ENCODE measurements at places on chromosomes 6 and 20.
A peak's percentile ranks its signal among the peaks of the same experiment; 100 is the strongest.

DNA sequence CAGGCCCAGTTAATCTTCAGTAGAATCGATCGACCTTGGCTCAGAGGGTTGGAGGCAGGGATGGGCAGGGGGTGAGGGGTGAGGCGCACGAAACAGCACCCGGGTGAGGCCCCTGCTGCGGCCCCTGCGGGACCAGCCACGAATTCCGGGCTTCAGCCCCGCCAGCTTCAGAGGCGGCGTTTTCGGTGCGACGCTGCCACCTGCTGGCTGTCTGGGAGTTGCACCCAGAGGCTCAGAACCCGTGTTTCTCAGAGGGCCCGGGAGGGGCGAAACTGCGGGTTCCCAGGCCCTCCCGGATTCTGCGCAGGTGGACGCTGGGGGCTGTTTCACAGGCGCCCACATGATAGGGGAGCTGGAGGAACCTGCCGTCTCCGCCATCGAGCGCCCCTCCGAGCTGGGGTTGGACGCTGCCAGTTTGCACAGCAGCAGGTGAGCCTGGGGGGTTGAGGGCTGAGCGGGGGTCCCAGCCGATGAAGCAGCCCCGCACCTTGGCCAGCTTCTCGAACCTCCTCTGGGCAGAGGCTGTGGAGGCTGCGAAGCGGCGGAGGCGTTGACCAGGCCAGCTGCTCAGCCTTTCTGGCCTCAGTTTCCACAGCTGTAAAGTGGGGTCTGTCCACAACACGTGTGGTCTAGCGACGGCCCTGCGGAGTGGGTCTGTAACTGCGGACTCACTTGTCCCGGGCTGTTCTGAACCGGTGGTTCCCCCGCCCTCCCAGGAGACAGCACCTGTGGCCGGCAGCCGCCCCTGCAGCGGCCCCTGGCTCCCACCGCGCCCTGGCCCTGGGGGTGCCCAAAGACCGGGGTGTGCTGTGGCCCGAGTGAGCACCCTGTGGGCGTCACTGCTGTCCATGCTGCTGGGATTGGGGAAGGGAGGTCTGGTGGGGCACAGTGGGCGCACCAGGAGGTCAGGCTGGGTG is 2.5 kb upstream of the BHLHE23 start:
- DNase-seq = peak; percentile 44

DNA sequence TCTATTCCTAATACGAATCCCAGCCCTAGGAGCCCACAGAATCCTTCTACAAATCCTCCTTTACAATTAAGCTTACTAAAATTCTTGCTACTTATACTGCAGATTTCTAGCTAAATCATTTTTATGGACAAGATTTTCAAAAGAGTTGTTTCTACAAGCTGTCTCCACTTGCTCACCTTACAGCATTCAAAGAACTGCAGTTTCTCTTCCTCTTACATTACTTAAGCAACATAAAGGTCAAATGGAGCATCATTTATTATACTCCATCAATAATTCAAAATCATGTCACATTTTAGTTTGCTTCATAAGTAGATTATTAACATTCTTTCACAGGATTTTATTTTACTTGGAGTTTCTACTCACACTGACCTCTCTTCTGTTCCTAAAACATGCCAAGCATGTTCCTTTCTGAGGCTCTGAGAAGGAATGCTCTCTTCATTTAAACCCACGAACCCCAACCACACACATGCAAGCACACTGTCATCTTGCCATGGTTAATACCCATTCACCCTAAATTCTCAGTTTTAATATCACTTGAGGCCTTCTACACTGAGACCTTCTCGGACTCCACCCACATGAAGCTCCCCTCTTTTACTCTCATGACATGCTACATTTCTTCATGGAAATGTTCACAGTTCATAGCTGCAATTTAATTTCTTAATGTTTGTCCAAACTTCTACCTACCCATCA is 388.2 kb downstream of the TBC1D32 start:
- no peak for DNase-seq

- no peak for DNase-seq
Observed at GRCh38 chr6:96104910-96105309, 89.1 kb downstream of the FUT9 start.

DNA sequence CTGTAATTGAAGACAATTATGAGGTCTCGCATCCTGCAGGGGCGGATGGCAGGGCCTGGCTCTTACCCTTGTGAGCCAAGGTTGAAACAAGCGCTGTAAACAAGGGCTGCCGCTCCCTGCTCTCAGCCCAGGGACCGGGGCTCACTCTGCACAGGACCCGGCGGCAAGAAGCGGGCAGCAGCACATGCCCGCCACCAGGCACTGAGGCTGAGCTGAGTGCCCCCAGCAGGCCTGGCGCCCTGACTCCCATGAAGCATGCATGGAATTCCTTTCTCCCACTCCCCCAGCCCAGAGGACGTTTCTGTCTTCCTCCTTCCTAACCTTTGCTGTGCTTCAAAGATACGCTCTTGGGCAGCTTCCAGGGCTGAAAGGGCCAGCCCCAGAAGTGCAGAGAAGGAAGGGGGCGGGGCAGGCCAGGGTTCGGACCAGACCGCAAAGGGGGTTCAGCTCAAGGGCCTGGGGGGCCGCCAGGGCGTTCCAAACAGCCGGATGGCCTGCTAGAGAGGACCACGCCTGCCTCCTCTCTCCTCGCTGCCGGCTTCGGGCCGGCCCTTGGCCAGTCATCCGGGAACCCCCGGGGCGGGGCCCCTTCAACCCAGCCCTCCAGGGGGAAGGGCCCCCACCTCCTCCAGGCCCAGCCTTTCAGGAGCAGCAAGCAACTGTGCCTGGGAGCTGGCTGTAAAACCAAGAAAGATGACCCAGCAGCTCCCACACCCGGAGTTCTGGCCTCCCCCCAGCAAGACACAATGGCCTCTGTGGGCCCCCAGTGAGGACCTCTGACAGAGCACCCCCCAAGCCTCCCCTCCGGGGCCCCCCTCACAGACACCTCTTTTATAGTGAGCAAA is 109.9 kb downstream of the NOL4L start:
- DNase-seq = peak; percentile 100

GRCh38 chr6:16498237-16498636 is 259.9 kb downstream of the GMPR start:
- DNase-seq = no peak

DNA sequence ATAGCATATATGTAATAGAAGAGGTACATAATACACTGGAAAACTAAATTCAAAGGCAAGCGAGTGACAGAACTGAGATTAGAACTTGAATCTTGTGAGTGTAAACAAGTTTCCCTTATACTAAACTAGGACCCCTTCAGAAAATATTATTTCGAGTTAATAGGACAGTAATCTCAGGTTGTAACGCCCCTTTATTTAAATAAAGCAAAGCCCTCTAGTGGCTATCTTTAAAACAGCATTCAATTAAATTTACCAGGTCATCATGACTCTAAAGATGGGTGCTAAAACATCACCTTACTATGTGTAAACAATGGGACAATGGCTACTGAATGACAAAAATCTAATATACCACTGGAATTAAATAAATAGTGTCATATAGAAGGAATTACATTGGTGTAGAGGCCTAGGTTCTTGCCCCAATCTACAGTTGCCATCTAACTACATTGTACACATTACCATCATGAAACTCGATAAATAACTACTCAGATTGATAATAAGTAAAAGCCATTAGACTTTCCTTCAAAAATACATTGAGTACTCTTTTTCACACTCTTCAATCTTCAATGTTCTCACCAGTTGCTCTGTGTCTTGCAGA is 255.4 kb upstream of the IRAK1BP1 start:
- DNase-seq = no peak

DNA sequence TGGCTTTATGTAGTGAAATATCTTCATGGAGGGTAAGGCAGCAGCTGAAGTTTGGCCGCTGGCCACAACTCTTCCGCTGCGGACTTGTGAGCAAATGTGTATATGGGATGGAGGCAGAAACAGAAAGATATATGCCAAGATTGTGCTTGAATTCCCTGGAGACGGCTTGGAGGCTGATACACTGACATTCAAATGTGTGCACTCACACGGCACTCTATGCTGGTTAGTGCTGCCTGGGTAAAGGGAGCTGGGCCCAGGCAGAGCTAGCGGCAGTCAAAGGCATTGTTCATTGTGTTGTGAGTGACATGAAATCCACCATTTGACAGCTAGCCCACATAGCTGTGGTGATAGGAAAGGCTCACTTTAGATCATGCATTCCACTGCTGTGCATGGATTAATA is 202.7 kb downstream of the CLIC5 start:
- DNase-seq = no peak

DNA sequence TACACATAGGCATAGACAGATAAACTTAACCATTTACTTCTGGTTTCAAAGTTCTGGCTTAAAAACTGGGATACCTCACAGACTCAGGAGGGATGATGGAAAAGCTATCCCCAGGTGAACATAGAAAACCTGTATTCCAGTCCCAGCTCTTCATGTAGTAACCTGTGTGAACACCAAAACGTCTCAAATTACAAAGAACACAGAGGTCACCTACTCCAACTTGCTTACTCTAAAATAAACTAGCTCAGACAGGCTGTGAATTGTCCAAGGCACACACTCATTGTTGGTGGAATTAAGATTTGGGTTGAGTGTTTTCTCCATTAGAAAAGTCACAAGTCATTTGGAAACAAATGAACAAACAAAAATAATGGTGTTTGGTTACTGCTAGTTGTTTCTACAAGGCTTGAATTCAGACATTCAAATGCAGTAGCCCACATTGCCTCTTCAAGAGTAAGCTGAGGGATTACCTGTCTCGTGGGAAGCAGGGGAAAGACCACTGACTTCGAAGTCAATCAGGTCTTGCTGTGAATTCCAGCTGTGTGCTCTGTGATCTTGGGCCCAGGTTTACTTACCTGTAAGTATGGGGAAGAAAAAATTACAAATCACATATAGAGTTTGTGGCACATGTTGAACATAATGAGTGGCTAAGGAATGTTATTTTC is 48.2 kb upstream of the LRRC1 start:
- DNase-seq = no peak

All from NCI-H226 (cell line).